ENCODE measurements at places on chromosomes 16 and 17.
A peak's percentile ranks its signal among the peaks of the same experiment; 100 is the strongest.

DNA sequence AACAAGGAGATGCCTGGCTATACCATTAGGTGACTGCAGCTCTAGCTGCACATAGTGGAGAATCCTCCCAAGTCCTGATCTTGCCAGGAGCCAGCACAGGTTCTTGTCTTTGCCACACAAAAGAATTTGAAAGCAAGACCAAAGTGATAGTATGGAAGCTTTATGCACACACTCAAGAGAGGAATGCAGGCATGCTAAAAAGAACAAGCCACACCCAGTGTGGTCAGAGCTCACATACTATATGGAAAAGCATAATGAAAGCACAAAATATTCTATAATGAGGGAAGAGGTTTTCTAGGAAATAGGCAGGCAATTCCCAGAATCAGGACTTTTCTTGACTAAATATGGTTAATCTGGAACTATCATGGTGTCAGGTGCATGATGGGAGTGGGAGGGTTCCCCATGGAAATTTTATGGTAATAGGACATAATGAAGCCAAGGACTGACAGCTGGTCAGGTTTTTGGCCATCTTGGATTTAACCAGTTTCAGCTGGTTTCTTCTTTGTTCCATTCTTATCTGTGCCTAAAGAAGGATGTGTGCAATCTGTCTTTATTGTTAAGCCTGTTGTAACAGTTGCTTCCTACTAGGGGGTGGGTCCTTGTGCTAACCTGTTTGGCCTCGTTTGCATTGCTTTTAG lies 171.6 kb downstream of the ZNF18 start:
- no peak for DNase-seq

GRCh38 chr17:61856035-61856434 lies 7.3 kb downstream of the BRIP1 start:
- DNase-seq = no peak

DNA sequence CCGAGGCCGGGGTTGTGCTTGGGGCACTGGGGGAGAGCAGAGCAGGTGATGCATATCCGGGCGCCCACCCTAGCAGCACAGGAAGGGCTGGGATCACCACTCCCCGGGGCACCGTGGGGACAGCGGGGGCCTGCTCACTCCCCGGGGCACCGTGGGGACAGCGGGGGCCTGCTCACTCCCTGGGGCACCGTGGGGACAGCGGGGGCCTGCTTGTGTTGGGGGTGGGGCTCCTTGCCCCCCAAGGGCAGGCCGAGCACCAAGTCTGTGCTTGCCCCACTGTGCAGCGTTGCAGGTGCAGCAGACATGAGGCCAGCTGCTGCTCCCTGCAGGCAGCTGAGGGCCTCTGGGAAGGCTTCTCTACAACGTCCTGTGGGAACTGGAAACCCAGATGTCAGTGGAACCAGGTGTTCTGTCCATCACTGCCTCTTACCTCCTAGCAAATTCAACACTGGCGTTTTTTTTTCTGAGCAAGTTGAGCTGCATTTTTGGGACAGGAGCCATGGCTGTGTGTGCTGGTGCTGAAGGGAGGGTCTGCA lies 25.0 kb upstream of the ZNF750 start:
- no peak for DNase-seq

GRCh38 chr16:24844101-24845030 lies 1.4 kb upstream of the SLC5A11 start:
- DNase-seq = peak; percentile 42

GRCh38 chr17:32123782-32124181 lies 18.5 kb upstream of the RHOT1 start:
- no peak for DNase-seq

DNA sequence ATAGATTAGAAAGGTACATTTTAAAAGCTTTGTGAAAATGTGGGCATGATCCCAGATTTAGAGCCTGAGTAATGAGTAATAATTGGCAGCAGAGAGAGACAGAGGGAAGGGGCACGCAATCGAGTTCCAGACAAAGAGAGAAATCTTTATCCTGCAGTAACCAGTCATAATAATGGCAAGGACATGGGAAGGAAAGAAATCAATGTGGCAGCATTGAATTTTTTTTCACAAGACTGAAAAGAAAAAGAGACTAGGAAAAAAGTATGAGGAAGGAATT lies 790.8 kb upstream of the SOX9 start:
- DNase-seq = no peak

- DNase-seq = no peak
These were observed 37.4 kb downstream of the ARHGAP23 start for GRCh38 chr17:38465391-38466345.

DNA sequence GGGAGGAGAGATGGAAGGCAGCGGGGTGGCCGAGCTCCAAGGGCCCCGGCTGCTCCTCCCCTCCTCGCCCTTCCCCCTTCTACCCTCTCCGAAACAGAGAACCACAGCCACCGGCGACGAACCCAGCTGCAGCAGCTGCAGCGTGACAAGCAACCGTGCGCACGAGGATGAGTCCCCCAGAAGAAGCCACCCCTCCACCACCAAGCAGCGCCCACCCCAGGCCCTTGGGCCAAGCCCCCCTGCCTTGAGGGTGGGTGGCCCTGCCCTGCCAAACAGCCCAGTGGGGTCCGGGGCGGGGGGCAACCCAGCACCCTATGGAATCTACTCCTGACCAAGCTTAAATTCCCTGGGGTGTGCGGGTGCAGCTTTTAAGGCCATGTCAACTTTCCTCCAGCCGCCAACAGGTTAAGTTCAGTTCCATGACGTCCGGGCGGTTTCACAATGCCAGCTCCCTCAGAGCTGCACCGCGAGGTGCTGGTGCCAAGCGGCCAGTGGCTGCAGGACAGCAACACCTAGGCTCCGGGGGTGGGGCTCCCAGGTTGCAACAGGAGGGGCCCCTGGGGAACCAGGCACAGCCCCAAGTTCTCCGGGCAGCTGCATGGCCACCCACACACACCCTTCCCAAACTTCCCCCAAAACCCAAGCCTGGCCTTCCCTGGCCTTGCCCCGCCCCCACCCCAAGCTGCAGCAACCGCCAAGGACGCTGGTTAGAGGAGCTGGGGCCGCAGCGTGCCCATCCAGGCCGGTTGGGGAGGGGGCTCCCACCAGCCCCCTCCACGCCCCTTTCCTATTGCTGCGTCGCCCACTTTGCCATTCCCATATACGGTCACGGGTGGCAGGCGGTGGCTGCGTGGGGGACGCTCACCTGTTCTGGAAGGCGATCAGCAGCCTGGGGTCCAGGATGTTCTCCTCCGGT lies 2.0 kb downstream of the CBX4 start:
- DNase-seq = peak; percentile 46

- no peak for DNase-seq
These were observed 929 bp downstream of the TMEM11 start for GRCh38 chr17:21212826-21213637.

- no peak for DNase-seq
These were observed 84.6 kb downstream of the RMI2 start for GRCh38 chr16:11429823-11430222.

DNA sequence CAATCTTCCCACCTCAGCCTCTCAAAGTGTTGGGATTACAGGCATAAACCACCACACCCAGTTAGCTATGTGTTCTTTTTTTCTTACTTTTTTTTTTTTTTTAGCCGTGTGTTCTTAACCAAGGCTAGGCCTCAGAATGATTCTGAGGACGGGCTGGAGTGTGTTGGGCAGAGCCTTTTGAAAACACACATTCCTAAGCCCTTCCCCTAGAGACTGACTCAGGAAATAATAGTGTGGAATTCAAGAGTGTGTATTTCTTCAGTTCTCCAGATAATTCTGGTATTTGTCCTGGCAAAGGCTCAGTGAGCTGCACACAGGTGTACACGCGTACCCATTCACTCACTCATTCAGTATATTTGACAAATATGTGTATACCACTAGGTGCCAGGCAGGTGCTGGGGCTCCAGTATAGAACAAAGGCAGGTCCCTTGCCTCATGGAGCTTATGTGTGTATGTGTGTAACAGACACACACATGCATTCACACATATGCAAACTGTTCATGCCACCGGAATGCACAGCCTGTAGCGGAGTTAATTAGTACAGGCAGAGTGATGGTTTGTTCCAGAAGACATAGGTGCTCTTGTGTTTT lies 19.4 kb upstream of the NFATC3 start:
- DNase-seq = no peak

DNA sequence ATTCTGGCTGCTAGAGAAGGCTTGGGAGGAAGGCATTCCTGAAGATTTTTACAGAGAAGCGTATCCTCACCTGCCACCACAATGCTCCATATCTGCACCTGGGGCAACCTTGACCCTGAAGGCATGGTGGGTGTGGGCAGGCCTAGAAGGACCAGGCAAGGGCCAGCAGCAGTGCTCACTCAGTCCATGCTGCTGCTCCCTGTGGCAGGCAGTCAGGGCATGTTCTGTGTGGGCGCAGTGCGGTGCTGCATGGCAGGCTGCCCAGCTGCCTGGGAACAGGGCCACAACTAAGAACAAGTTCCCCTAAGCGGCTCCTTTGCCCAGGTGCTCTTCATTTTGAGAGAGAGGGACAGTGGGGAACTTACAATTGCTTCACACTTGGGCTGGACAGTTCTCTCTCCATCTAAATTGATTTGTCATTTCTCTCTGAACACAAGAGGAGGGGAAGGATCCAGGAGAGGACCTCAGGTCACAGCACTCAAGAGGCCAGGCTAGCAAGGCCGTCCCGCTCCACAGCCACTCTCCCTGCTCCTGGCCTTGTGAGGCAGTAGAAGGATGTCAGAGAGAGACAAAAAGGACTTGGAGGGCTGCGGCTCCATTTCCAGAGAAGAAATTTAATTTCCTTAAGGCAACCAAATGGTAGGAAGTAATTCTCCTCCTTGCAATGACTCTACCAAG lies 158.8 kb downstream of the AATF start:
- no peak for DNase-seq

GRCh38 chr17:75668489-75668888 lies 1.4 kb downstream of the SAP30BP start:
- no peak for DNase-seq

GRCh38 chr17:47225436-47225858 lies 16.3 kb downstream of the MYL4 start:
- DNase-seq = no peak

DNA sequence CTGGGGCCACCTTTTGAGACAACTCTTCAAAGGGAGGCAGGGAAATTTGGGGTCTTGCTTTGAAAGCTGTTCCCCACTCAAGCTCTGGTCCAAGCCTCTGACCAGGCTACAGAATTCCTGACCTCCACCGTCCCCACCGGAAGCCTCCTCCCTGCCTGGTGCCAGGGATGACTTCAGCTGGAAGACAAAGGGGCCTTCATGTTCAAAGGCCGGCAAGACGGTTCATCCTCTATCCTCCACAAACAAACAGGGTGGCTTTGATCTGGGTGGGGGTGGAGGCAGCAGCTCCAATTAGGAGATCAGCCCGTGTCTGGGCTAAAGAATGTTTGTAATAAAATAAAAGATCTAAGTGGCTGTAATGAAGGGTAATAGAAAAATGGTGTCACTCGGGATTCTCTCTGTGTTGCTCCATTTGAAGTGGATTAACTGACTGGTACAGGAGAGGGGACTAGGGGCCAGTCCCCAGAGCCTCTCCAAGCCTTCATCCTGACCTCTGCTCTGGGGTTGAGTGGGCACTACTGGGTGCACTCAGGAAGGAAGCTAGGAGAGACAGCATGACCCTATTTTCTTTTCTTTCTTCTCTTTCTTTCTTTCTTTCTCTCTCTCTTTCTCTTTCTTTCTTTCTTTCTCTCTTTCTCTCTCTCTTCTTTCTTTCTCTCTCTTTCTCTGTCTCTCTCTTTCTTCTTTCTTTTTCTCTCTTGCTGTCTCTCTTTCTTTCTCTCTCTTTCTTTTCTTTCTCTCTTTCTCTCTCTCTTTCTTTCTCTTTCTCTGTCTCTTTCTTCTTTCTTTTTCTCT lies 27.5 kb upstream of the NKD1 start:
- peak; percentile 49 for DNase-seq

- DNase-seq = peak; percentile 86
These were observed 11.5 kb downstream of the CCL16 start for GRCh38 chr17:35969558-35970380.

DNA sequence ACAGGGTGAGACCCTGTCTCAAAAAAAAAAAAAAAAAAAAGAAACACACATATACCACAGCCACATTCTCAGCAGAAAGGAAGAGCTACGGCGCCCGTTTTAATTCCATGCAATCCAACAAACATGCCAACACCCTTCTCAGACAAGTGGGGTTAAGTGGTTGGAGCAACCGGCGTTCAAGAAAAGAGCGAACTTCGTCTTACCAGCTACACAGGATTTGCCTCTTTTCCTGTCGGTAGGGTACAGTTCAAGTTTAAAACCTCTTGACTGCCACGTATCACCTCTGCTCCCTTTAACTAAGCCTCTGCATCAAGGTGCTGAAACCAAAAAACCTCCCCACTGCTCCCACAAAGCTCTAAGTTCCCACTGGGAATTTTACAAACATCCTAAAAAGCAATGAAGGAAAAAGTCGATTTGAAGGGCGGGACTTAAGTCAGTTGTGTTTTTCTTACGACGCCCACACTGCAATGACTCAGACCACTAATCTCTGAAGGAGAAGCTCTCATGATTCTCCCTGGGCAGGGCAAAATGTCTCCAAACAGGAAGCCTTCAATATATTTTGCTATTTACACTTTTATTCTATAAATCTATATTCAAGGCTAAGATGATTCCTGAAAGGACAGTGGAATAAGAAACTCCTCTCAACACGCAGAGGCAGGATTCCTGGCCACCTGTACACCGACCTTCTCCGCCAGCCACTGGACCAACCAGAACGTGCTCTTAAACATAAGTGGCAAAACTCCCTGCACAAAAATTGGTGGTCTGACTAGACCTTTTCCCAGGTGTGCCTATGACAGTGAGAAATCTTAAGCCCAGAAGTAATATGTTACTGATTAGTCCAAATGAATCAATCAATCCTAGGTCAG lies 18.8 kb downstream of the SRP68 start:
- no peak for DNase-seq

DNA sequence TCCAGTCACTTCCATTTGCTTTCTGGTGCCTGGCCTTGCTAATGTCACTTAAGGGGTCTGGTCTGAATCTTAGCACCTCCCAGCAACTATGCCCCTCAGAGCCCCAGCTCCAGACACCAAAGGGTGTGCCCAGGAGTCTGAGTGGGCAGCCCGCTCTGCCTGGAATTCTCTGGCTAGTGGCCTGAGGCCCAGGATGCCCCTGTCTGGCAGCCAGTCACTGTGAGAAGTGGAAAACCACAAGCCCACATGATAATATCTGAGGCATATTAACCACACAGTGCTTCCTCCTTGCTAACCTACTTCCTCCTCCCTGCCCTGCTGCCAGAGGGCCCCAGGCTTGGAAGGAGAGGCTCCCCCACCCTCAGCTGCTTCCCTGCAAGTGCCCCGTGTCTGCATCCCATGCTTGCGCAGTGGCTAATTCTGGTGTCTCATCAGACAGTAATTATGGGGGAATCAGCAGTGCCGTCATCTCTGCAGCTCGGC lies 14.0 kb downstream of the SRCIN1 start:
- no peak for DNase-seq

- no peak for DNase-seq
These were observed 20.2 kb downstream of the KNOP1 start for GRCh38 chr16:19697756-19698318.

GRCh38 chr16:57754354-57755060 lies 18.9 kb downstream of the KATNB1 start:
- no peak for DNase-seq

DNA sequence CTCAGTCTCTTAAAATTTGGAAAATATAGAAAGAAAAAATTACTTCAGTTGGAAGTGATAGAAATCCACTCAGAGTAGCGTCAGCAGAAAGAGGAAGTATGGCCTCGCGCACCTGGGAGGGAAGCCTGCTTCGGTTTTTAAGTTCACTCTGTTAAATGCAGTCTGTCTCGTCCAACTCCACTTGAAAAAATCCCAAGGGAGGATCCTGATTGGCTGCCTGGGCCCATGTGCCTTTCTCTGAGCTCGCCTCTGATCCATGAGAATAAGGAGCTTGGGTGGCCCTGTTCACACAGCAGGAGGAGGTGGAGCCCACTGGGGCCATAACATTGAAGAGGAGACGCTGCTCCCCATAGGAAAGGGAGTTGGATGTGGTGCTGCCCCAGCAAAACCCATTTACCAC lies 40.7 kb downstream of the DNAJA2 start:
- peak; percentile 66 for DNase-seq
